ENCODE measurements at places on chromosomes 7 and 10.

GRCh38 chr10:27844223-27844622 is 98.6 kb upstream of the MKX start:
- DNase-seq, result no peak

GRCh38 chr10:129470103-129470851 is 3.2 kb downstream of the MGMT start:
- no peak for DNase-seq

- DNase-seq, result no peak
Observed at GRCh38 chr10:71334221-71334791, 15.2 kb downstream of the SLC29A3 start.

DNA sequence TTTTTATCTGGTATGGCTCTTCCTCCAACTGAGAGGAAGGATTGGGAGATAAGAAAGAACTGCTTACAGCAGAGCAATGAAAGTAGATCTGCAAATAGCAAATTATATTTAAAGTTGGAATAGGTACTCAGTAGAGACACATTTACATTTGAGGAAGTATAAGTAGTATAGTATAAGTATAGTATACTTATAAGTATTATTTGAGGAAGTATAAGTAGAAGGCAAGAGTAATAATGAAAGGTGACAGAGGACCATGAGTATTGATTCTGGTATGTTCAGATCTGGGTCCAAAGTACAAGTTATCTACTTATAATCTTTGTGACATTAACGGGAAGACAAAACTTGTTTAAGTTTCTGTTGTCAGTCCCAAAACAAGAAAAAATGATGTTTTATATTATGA is 527.6 kb upstream of the SORCS1 start:
- no peak for DNase-seq

GRCh38 chr7:12929476-12930140 is 242.2 kb downstream of the ARL4A start:
- DNase-seq, result no peak

DNA sequence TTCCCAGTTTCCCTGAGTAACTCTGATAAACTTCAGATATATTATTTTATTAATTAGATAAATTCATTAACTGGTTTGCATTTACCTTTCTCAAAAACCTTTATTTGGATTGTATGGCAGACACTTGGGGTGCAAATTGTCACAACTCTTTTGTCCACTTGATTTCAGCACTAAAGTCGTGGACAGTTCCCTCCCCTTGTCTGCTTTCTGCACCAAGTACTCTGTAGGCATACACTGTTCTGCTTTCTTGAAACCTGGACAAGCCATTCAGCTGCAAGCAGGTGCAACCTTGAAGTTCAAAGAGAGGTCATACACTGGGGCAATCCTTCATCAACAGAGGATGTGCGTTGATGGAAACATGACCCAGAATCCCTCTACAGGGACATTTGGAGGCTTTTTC is 162.9 kb downstream of the ARL5B start:
- no peak for DNase-seq

DNA sequence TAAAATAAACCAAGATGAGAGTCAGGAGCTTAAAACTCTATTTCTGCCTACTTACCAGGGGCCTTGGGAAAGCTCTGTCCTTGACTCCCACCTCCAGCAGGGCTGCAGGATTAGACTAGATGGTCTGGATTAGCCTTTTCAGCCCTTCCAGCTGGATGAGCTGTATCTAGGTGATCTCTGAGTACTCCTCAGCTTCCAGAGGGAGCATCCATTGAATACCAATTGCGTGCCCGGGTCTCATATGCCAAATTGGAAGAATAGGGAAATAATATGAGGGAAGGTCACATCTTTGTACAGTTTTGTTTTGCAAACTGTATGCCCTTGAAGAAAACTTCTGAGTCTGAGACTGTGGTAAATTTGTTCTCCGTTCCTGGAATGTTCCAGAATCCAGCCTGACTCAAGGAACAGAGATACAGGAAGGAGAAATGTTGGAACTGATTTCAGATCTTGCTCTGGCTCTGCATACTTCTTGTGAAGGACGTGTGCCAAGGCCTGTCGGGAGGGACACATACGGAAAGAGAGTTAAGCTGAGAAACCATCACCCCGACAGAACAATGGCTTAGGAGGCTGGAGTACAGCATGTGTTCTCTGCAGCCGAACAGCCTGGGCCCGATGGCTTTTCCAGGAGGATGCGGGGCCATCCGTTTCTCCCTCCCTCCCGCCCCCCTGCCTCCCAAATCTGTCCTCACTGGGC is 44.9 kb downstream of the MINDY4 start:
- DNase-seq, result no peak

DNA sequence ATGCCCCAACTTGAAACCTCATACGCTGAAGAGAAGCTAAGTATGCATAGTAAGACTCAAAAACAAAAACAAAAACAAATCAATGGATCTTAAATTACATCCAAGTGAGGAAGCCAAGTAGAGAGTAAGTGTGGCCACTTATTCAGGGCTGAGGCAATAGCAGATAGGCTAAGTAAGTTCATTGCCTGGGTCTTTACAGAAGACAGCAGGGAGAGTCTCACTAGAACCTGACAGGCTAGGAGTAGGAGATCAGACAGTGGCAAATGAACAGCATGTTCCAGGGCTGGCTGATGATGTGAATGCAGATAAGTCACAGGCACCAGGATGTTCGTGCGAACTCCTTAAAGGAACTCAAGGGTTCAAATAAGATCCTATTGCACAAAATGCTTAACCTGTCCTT is 568.6 kb downstream of the KCNMA1 start:
- DNase-seq, result no peak

DNA sequence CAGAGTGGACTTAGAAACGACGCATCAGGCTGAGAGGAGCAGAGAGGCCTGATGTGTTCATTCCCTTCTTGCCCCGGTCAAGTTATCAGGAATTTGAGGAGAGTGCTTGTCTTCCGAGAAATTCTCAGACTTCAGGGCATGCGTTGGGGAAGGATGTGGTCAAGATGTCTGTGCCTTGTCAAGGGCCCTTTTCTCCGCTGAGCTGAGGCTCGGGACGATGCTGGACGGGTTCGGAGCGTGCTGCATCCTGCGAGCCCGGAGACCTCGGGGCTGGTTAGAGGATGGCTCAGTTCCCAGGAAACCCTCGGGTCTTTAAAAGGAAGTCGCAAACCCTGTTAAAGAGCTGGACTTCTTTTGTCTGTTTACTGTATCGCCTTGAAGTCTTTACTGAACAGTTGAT is 325.4 kb downstream of the ADARB2 start:
- DNase-seq, result no peak

DNA sequence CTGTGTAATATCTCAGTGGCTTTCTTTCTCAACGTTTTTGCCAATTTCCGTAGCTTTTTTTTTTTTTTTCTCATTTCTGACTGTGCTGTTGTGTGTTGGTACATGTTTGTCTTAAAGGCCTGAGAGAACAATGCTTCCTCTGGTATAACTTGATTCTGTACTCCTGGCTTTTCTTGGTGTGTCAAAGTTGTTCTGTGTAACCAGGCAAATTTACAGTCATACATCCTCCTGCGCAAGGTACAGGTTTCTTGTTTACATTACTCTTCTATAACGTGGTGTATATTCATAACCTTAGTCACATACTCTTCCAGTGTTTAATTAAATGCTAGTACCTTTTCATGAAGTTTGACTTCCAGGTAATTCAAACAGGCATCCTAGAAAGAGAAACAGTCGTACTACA is 8.3 kb upstream of the ARHGAP12 start:
- DNase-seq, result no peak

DNA sequence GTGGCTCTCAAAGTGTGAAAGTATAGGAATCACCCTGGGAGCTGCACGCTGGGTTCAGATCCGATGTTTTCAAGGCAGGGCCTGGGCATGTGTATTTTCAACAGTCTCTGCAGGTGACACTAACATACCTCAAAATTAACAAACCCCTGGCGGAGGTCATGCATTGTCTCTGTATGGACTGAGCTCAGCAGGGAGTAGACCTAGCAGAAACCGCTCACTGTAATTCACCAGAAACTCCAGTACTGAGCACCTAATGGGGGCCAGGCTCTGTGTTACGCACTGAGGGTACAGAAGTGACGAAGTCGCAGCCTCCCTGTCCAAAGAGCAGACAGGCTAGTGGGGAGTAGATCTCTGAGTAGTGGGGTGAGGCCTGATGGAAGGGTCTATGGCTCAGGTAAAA is 5.6 kb downstream of the STRA8 start:
- DNase-seq, result no peak

GRCh38 chr7:141974831-141975230 is 1.3 kb upstream of the TAS2R38 start:
- DNase-seq, result no peak

- DNase-seq, result no peak
Observed at GRCh38 chr7:100967292-100967863, 2.0 kb upstream of the MUC12 start.

DNA sequence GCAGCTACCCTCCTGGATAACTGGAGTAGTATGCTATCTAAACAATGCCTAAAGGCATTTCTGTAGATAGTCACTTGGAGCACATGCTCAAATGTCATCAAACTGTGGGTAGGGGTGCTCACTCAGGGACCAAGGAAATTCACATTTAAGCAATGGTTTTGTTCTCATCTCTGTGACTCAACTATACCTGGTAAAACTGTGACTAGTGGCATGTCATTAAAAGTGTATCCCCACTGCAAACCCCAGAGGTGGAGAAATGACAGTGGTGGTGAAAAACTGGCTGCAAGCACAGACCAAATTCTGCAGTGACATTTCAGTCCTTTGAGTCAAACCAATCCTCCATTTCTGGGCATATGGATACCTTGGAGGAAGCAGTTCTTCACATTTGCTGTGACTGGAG is 134.2 kb upstream of the EFCAB10 start:
- DNase-seq, result no peak

DNA sequence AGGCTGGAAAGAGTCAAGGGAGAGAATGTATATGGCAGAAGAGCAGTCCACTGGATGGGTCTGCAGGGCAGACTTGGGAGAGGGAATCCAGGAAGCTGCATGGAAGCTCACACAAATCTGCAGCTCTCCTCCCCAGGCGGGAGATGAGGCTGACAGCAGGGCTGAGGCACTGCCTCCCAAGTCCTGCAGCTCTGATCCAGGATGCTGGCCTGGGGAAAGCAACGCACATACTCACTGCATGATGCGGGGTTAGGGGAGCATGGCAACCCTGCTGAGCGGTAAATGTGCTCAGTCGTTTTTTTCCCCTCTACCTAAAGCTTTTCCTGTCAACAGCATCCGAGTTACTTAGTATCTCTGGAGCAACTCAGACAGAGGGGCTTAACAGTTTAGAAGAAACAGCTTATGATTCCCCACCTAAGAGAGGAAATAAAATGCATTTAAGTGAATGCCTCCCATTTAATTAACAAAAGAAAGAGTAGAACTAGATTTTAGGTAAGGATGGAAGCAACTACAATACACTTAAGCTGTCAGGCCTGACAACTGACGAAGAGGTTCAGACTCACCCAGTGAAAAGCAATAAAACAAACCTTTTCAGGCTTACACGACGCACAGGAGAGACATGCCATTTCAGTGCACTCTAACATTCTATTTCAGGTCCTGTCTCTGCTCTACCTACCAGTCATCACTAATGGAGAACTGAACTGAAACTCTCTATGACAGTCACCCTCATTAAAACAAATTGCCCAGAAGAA is 37.0 kb downstream of the CHCHD3 start:
- no peak for DNase-seq

- DNase-seq, result peak; percentile 79
Observed at GRCh38 chr7:151083071-151083823, at the start of gene TMUB1. TMUB1 (minus strand) TSS chr7:151083493; CDS start chr7:151082563, 930 bp downstream.

DNA sequence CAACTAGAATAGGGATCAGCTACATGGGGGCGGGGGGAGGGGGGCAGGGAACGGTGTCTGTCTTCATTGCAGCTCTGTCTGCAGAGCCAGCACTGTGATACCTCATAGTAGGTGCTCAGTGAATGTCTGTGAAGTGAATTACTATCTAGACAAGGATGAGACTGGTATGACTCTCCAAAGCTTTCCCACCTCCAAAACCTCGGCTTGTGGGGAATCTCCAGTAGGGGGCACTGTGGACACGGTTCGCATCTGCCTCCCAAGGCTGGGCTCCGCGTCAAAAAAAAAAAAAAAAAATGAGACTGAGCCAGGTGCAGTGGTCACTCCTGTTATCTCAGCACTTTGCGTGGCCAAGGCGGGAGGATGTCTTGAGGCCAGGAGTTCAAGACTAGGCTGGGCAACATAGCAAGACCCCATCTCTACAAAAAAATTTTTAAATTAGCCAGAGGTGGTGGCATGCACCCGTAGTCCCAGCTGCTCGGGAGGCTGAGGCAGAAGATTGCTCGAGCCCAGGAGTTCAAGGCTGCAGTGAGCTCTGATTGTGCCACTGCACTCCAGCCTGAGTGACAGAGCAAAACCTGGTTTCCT is 9.6 kb downstream of the TRIM56 start:
- DNase-seq, result no peak

DNA sequence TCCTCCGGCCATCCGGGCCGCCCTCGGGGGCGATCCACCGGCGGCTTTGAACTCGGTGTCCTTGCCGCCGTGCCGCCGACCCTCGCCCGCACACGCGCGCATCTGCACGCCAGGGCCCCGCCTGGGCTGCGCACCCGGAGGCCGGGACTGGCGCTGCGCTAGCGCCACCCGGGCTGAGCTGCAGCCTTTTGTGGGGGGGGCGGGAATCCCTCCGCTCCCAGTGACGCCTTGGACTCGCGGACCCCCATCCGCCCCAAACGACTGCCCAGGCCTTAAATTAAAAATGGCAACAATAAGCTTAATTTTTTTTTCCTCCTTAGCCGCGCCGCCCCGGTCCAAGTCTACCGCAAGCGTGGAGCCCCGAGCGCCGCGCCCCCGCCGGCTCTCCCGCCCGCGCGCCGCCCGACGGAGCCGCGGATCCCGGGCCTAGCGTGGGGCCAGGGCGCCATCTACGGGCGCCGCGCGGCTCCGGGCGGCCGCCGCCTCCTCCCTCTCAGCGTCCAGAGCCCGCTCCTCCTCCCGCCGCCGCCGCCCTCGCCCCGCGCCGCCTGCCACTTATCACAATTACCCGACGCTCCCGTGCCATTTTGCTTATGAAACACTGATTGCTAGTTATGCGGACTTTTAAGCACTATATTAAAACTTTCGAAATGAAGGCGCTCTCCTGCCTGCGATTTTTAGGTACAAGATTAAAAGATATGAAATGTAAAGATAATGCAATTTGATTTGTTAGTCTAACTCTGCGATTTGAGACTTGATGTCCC is 7.5 kb upstream of the EBF3 start:
- no peak for DNase-seq

DNA sequence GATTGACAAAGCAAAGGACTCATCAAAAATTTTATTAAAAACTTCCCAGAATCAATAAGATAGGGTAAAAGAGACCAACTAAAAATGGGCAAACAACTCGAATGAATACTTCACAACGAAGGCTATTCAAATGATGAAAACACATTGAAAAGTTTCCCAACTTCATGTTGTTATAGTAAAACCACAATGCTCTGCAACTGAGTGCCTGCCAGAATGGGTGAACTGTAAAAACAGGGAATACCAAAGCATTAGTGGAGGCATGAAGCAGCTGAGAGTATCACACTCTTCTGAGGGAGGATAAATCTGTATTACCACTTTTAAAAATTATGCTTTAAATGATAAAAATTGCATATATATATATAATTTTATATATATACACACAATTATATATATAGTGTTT is 1214.7 kb downstream of the SORCS3 start:
- DNase-seq, result no peak

Measured in GM12891 (cell line).